ENCODE measurements at places on chromosomes 6 and 20. TPM values are rescaled to one million over a fixed set of nuclear protein-coding genes. Genes with fewer than 3 reads are reported as not detected.

CHMP4B gene
- 55.7 TPM for total RNA-seq

- no peak overlapping the region for H3K4me3 ChIP-seq
- peak; percentile 2 for DNase-seq
- no peaks in the 10 kb centered on the region for H3K27me3 ChIP-seq
- no peaks in the 10 kb centered on the region for H3K36me3 ChIP-seq
Observed at GRCh38 chr6:98957450-98957849, 9.7 kb upstream of the FBXL4 start.

- peaks cover 12% of the 10 kb centered on the region for H3K4me1 ChIP-seq
- DNase-seq = no peak
- no peak overlapping the region for H3K4me3 ChIP-seq
- no peak overlapping the region for H3K27ac ChIP-seq
- no peaks in the 10 kb centered on the region for H3K27me3 ChIP-seq
Observed at GRCh38 chr6:139549561-139550070, 175.2 kb upstream of the CITED2 start.

DNA sequence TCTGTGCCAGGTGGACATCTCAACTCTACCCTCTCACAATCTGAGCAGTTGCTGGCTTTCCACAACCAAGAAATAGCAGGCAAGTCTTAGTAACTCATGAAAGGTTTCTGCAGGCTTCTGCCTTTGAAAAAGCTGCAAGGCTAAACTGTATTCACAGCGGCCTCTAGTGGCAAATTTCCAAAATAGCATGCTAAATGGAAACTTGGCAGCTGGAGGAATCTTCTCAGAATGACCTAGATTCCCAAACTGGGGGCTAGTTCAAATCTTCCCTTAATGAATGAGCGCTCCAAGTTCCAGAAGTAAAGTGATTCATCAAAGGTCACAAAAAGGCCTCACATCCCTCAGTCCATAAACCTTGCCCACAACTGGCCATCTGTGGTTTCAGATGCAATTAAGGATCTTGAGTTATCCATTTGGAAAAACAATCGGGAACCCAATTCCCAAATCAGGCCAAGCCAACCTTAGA lies 11.9 kb upstream of the CPNE5 start:
- no peak overlapping the region for H3K27ac ChIP-seq
- H3K4me3 ChIP-seq = no peak overlapping the region
- DNase-seq = peak; percentile 69
- peaks cover 30% of the 10 kb centered on the region for H3K36me3 ChIP-seq
- H3K27me3 ChIP-seq = no peaks in the 10 kb centered on the region
